ENCODE measurements at places on chromosomes 3 and 15. TPM values are rescaled to one million over a fixed set of nuclear protein-coding genes. Genes with fewer than 3 reads are reported as not detected.

PLSCR2 gene
- 2.0 TPM for total RNA-seq

A4GNT gene
- not detected for total RNA-seq

GRCh38 chr3:71771126-71771525 is 13.8 kb downstream of the PROK2 start:
- H3K27me3 ChIP-seq, result no peaks in the 10 kb centered on the region
- DNase-seq, result no peak
- H3K27ac ChIP-seq, result no peak overlapping the region
- H3K4me3 ChIP-seq, result no peak overlapping the region
- H3K36me3 ChIP-seq, result no peaks in the 10 kb centered on the region

- no peak overlapping the region for H3K4me3 ChIP-seq
- no peaks in the 10 kb centered on the region for H3K27me3 ChIP-seq
- peaks cover 7% of the 10 kb centered on the region for H3K36me3 ChIP-seq
- H3K4me1 ChIP-seq, result no peaks in the 10 kb centered on the region
- no peak for DNase-seq
Measured at GRCh38 chr15:43006991-43007390, 86.4 kb upstream of the TTBK2 start.
